GF-D8 (cell line): ENCODE measurements at places on chromosomes 4 and X.

- DNase-seq: no peak
These were observed 69.8 kb downstream of the ZFX start for GRCh38 chrX:24219320-24219719.

DNA sequence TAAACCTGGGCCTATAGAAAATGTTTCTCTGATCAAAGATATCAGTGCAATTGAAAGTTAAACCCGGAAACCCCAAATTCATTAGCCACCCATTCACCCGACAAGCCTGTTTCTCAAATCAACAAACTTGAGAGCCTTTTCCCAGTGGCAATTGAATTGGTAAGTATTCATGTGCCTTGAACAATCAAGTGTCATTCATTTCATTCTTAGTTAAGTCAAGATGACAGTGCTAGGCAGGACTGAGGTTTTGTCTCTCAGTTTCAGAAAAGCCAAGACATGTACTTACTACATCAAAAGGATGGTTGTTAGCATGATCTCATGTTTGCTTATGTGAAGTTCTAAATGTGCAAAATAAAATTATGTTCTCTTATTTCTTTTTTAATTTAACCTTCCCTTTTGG, 32.3 kb downstream of the CC2D2A start:
- no peak for DNase-seq

DNA sequence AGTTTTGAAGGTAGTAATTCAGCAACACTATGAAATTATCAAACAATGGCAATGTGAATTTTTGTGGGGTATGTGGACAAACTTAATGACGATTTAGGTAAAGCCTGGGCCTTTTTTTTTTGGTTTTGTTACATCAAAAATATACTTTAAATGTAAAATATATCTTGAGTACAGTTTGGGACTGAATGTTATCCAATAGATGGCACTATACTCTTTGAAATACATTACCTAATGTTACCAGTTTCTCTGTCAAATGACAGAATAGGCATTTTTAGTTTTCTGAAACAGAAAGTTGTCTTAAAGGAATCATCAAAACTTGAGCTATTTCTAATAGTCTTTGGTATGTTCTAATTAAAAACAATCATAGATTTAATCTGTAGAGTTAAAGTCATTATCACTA, 1651.9 kb downstream of the C4orf33 start:
- DNase-seq: no peak

- no peak for DNase-seq
These were observed 8.2 kb downstream of the KLHL4 start for GRCh38 chrX:87525771-87526229.

GRCh38 chr4:54683616-54684346, 26.0 kb downstream of the KIT start:
- peak; percentile 2 for DNase-seq

- DNase-seq: no peak
These were observed 30.8 kb upstream of the FAM9B start for GRCh38 chrX:9064694-9065093.

DNA sequence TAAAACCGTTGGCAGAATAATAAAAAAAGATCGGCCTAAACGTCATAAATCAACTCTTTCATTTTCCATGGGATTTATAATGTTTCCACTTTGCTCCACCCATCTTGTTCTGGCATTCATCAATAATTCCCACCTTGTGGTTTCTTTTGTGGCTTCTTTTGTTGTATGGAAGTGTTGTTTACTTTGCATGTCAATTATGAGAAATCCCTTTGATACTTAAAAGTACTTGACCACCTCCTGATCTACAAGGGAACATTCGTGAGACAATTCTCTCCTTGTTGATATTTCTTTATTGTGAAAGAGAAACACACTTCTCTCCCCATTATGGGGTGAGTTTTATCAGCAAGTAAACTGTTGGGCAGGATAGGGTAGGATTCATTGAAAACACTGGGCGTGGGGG, 2.8 kb downstream of the AMELX start:
- DNase-seq: no peak
